Natural killer cell treated with Interleukin-12 subunit alpha and Interleukin-12 subunit beta and Interleukin-15 and Interleukin-18, amount 100 ng/mL, for 72 hours (primary cell): ENCODE measurements at places on chromosomes 6 and 20. TPM values are rescaled to one million over a fixed set of nuclear protein-coding genes. Genes with fewer than 3 reads are reported as not detected.
A peak's percentile ranks its signal among the peaks of the same experiment; 100 is the strongest.

DNA sequence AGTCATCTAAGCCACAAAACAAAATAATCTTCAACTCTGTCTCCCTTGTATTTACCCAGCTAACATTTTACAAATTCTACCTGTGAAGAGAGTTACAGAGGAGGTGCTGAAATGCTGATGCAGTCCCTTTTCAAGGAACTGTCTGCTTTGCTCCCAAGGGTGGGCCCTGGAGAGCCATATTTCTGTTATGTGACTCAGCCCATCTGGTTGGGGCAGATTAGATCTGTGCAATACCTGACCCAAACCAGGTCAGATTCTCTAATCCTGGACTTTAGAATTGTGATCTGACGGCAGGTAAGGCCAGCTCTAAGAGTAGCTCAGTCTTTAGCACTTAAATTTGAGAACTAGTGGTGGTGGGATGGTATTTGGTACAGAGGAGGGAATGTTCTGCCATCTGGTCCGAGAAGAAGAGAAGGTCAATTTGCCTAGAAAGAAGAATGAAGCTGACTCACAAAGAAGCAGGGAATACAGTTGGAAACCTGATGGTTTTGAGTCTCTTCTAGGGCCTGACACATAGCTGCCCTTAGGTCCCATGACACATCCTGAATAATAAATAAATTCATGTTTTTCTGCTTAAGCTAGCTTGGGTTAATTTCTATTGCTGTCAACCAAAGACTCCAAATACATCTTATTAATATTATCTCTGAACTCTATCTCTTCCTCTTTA lies 8.1 kb downstream of the ZNF311 start:
- no peak for DNase-seq

GRCh38 chr6:12233693-12234571 lies 56.2 kb upstream of the EDN1 start:
- peak; percentile 60 for DNase-seq

The OR2J1 gene
- not detected for total RNA-seq

DNA sequence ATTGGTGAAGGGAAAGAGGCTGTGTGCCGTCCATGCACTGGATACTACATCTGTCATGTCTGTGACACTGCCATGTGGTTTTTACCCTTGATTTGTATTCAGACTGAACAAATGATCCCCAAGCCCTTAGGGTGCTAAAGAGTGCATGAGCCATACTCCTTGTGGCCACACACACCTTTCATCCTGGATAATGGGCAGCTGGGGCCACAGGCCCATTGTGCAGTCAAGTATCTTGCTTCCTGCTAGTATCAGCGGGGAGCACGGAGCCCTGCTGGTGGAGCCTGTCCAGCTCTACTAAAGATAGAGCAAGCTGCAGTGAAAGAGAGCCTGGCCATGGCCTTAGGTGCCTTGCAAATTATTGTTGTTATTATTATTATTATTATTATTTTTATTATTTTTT lies 75.1 kb downstream of the SLX4IP start:
- no peak for DNase-seq

The OVOL2 gene
- total RNA-seq = not detected

- no peak for DNase-seq
Observed at GRCh38 chr6:155221086-155221485, 42.7 kb upstream of the CLDN20 start.

The WFDC6 gene
- total RNA-seq = not detected

GRCh38 chr6:146974351-146974750 lies 229.9 kb upstream of the STXBP5 start:
- no peak for DNase-seq

- DNase-seq = no peak
Observed at GRCh38 chr6:145468534-145468933, 266.8 kb downstream of the EPM2A start.

The GPX5 gene
- not detected for total RNA-seq

The TNXB gene
- total RNA-seq = 6.7 TPM

The ZBTB46 gene
- 0.25 TPM for total RNA-seq

DNA sequence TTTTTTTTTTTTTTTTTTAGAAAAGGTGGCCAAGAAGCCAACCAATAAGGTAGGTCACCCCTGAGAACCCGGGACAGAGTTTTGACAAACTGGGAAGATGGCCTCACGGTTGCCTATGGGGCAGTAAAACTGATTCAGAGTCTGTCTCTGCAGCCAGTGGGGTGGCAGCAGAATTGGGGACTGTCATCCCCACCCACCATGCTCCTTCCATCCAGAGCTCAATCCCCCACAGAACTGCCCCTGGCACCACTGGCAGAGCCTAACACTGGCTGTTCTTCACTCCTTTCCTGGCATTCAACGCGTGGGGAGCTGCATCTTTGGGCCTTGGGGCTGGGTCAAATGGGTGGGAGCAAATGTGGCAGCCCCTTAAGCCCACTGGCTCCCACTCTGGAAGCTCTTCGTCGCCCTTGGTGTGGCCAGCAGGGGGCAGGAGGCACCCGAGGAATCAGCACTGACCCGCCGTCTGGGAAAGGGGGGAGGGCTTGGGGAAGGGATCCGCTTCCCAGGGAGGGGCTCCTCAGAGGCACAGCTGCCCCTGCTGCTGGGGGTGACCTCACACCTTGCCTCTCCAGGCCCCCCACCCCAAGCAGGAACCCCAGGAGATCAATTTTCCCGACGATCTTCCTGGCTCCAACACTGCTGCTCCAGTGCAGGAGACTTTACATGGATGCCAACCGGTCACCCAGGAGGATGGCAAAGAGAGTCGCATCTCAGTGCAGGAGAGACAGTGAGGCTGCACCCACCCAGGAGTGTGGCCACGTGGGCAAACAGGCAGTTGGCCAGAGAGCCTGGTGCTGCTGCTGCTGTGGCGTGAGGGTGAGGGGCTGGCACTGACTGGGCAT lies 10.4 kb downstream of the CD40 start:
- DNase-seq = no peak

The HLA-DQB2 gene
- total RNA-seq = 7.4 TPM

DNA sequence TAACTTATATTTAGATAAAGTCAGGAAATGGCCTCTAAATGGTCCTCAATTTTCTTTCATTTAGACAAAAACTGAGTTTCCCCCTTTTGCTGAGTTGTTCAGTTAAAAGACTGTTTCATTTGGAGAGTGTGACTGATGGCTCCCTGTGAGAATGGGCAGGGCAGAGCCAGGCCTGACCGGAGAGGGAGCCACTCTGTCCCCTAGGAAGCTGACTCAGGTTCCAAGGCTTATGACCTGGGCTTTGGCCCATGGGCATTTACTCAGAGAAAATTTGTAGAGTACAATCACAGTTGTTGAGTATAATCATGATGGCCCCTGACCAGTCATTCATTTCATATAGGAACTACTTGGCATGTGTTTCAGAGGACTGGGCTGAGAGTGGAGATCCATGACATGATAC lies 37.0 kb upstream of the AIG1 start:
- no peak for DNase-seq

GRCh38 chr20:54416770-54417169 lies 58.6 kb upstream of the DOK5 start:
- no peak for DNase-seq

The CTCFL gene
- total RNA-seq = not detected

DNA sequence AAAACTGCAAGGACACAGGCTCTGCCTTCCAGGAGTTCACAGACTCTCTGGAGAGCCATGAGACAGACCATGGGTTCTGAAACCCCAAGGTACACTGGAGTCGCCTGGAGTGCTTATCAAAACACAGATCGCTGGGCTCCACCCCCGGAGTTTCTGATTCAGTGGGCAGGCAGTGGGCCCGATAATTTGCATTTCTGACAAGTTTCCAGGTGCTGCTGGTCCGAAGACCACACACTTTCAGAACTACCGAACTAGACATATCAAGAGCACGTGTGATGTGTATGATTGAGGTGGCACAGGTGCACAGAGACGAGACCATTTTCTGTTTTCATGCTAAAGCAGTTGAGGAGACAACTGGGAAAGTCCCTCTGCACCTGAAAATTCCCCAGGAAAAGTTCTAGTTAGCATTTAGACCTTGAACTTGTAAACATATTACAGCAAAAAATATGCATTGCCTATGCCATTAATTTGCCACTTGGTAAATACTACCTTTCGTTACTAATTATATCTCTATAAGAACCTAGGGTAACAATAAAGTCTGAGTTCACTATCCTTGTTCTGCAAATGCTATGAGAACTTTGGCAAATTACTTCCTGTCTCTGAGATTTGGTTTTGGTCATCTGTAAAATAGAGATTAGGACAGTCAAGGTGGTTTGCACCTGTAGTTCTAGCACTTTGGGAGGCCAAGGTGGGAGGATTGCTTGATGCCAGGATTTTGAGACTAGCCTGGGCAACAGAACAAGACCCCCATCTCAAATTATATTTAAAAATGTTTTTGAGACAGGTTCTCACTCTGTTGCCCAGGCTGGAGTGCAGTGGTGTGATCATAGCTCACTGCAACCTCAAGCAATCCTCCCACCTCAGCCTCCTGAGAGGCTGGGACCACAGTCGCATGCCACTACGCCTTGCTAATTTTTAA lies 14.3 kb upstream of the PIM1 start:
- no peak for DNase-seq

The PARD6B gene
- 3.8 TPM for total RNA-seq

DNA sequence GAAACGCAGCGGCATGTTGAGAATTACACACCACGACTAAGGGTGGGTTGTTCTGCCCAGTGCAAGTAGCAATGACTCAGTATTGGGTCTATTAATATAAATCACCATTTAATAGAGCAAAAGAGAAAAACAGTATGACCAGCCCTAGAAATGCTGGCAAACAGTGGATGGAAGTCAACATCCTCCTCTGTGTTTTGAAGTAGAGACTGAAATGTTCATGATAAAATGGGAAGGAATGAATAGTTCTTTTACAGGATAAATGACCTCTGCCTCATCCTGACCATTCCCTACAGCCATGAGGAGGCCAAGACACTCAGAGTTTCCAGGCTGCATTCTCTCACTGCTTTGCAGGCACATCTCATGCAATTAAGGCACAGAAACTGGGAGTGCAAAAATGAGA lies 111.8 kb downstream of the PSMB1 start:
- no peak for DNase-seq
